Left renal pelvis (tissue), 4 donors: ENCODE measurements at places on chromosomes 11 and 22. TPM values are rescaled to one million over a fixed set of nuclear protein-coding genes. Genes with fewer than 3 reads are reported as not detected.

RIMBP3B gene
- polyA plus RNA-seq: not detected

PIWIL4 gene
- polyA plus RNA-seq: 4.2 TPM

CLTCL1 gene
- polyA plus RNA-seq: 6.1 TPM

UNC93B1 gene
- polyA plus RNA-seq: 10.8 TPM

HEPHL1 gene
- polyA plus RNA-seq: not detected

INS gene
- not detected for polyA plus RNA-seq

FOLR1 gene
- 47.4 TPM for polyA plus RNA-seq
